Prostate gland (tissue), 2 donors: ENCODE measurements at places on chromosomes 3 and 15. TPM values are rescaled to one million over a fixed set of nuclear protein-coding genes. Genes with fewer than 3 reads are reported as not detected.

DNA sequence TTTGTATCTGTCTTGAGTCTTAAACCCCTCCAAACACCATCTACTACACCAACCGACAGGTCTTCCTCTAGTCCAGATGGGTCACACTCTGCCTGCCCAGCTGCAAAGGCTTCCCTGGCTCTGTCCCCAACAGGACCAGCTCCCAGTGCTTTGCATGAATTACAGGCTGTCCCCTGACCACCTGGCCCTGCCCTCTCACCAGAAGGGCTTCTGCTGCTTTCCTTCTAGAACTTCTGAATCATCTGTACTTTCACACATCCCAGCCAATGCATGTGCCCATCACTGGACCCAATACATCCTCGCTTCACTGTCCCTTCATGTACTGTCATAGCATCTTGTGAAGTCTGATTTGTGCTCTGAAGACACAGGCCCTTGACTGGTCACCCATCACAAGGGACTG, 53.6 kb downstream of the HOMER2 start:
- DNase-seq, result no peak

GRCh38 chr3:111260878-111261277, 189.3 kb downstream of the NECTIN3 start:
- DNase-seq, result no peak

DNA sequence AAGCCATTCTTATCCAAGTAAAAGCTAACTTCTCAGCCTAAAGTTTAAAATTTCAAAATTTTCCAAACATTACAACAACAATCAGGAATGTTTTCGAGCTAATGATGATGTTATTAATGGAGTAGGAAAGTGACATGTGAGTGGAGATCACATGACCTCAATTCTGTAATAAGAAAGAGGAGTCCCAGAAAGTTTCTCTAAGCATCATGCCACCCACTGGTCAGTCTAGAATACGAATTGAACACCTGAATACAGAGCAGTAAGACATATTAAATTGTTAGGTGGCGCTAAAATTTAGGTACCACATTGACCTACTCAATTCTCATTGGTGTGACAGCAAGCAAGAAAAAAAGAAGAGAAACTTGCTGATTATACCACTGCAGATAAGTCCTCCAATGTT, 163.9 kb downstream of the DCLK3 start:
- no peak for DNase-seq

The LRRC2 gene
- 0.45 TPM for total RNA-seq

The REC114 gene
- 7.5 TPM for total RNA-seq

The CLRN1 gene
- total RNA-seq, result not detected

The SH3GL3 gene
- total RNA-seq, result 7.4 TPM
